Non-pigmented ciliary epithelial cell (primary cell): ENCODE measurements at places on chromosomes 12 and 14.

DNA sequence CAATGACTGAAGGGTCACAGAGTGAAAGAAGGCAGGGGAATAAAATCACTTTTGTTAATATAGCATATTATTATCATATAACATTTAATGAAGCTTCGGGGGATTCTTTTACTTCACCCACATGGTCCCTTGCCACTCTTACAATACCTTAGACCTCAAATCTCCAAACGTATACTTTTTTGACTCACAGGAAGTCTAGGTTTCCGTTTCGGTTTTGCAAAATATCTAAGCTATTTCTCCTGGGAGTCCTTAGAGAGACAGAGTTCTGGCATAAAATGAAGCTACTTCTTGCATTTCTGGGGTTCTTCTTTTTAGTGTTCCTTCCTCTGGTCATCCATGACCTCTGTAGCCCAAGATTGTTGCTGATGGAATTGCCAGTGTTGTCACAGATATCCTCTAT is 590.5 kb upstream of the ATP2B1 start:
- no peak for DNase-seq

DNA sequence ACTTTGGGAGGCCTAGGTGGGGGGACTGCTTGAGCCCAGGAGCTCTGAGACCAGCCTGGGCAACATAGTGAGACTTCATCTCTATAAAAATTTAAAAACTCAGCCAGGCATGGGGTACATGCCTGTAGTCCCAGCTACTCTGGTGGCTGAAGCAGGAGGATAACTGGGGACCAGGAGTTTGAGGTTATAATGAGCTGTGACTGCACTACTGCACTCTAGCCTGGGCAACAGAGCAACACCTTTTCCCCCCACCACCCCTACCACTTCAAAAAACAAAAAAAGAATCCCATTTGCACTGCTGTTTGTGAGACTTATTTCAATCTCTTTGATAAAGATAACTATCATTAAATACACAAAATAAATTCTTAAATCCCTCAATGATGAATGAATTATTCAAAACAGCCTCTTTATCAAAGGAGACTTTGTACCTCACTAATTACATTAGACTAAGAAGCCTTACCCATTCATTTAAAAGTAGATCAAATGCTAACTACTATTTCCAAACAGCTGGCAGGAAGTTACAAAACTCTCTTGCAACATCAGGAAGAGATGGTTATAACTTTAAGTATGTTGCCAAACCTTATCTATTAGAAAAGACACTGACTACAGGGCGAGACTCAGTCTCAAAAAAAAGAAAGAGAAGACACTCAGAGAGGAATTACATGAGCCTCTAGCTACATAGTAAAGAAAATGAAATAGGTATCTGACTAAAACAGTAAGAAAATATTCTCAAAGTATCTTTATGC is 14.7 kb downstream of the BLTP3B start:
- no peak for DNase-seq

- peak; percentile 69 for DNase-seq
Measured at GRCh38 chr14:65502676-65503124, 90.2 kb downstream of the FUT8 start.

- DNase-seq: no peak
Measured at GRCh38 chr12:125124320-125124966, 59.2 kb downstream of the AACS start.

DNA sequence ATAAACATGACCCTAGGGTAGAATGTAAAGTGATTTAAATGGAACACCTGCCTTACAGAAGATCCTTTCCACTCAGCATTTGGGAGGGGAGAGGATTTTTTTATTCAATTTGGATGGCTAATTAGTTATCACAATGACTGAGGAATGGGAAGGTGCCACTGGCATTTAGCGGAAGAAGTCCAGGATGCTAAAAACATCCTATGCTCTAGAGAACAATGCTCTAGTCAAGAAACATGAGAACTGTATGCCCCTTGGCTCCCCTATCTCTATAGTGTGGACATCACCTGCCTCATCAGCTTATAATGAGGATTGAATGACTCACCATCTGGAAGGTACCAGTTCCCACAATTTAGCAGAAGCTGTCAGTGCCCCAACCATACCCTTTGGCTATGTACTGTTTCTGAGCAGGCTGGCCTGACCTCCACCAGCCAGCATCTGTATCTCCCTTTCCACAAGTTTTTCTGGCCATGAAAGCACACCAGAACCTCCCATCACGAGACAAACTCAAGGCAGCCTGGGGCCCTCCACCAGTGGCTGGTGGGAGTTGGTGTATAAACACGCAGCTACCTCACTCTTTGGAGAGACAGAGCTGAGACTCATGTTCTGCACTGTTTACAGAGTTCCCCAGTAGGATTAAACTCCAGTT is 109.7 kb upstream of the VASH1 start:
- no peak for DNase-seq

GRCh38 chr12:6113691-6114475 is 10.6 kb downstream of the VWF start:
- DNase-seq: no peak

- DNase-seq: no peak
Measured at GRCh38 chr12:68775121-68775630, 29.2 kb downstream of the SLC35E3 start.
